A549 (cell line): ENCODE measurements at places on chromosomes 4 and X.

GRCh38 chr4:128582427-128582870 is 227.1 kb upstream of the JADE1 start:
- DNase-seq = no peak

DNA sequence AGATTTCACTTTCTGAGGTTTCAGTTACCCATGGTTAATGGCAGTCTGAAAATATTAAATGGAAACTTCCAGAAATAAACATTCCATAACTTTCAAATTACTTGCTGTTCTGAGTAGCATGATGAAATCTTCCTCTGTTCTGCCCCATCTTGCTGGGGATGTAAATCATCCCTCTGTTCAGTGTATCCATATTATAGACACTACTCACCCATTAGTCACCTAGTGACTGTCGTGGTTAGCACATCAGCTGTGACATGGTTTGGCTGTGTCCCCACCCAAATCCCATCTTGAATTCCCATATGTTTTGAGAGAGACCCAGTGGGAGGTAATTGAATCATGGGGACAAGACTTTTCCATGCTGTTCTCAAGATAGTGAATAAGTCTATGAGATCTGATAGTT is 125.5 kb upstream of the GIMD1 start:
- DNase-seq = no peak

GRCh38 chr4:5991405-5991804 is 26.8 kb downstream of the C4orf50 start:
- no peak for DNase-seq

DNA sequence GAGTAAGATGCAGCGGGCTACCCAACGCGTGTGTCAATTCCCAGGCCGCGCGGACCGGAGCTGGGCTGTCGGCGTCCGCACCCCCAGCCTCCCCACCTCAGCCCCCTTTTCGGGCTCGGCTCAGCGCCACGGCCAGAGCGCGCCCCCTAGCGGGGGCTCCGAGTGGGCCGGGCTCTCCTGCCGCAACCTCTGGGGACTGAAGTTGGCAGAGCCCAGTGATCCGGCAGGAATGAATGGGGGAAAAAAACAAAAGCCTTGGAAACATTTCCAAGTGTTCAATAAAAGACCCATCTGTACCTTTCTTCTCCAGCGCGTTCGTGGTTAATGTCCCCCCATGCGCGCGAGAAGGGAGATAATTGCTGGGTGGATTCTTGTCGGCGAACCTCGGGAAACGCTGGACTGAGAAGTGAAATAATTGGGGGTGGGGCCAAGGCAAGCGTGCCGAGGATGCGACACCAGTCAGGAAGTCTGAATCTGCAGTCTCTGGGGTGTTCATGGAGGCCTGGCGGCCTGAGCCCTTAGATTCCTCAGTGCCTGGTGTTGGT is 5.2 kb upstream of the ARX start:
- DNase-seq = no peak

GRCh38 chr4:17285747-17286146 is 226.1 kb downstream of the QDPR start:
- no peak for DNase-seq

- no peak for DNase-seq
These were observed 19.2 kb downstream of the STIM2 start for GRCh38 chr4:26879805-26880204.

DNA sequence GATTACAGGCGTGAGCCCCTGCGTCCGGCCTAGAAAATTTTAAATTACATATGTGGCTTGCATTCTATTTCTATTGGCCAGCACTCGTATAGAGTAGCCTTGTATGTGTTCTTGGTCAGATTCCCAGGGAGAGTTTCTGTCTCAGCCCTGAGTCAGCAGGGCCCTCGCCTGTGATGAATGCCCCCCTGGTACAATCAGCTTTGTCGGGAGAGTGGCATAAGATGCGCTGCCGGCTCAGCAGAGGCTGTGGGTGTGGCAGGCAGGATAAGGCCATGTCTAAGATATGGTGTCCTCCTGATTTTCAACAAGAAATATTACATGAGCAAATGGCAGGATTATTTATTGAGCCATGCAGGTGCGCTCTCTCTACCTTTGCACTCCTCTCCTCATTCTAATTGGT is 1.6 kb upstream of the REELD1 start:
- no peak for DNase-seq

- DNase-seq = no peak
These were observed 27.6 kb downstream of the C4orf50 start for GRCh38 chr4:5990446-5991160.

DNA sequence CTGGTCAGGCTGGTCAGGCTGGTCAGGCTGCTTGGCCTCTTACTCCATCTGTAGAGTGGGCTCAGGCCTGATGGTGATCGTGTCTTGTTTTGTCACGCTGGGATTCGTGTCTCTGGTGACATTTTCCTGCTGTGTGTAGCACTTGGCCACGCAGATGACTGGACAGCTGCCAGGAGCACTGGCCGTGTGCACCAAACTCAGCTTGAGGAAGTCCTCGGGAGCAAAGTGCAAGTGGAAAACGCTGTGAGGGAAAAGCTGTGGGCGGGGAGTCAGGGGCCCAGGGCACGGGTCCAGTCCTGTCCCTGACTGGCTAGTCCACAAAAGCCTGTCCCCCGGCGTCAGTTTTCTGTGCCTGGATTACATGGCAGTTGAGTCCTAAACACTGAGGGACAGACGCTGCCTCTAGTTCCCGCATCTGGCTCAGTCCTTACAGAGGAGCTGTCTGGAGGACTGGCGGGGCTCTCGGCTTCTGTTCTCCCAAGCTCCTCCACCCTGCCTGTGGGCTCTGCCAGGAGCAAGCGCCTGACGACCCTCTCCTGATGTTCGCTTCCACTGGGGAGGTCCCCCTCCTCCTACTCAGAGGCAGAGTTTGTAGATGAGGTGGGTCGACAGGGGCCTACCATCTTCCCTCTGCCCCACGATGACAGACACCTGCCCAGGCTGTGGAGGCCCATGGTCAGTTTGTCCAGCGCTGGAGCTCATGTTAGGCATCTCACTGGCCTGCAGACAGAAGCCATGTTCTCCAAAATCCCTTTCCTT is 35.9 kb upstream of the GRPEL1 start:
- DNase-seq = peak; percentile 51

DNA sequence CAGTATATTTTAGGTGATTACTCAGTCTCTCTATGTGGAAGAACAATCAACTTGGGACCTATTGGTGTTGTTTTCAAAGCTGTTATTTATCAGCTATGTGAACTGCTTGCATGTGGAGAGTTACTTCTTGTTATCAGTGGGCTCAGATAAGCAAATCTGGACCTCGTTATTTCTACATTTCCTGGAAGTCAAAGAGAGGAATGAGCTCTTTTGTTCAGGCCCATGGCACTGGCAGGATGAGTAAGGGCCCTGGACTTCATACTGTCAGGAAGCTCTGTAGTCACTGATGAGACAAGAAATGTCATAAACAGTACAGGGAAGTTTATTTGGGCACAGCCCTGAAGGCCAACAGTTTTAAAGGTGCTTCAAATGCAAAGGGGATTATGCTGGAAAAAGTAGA is 760.6 kb upstream of the EPHA5 start:
- DNase-seq = no peak

DNA sequence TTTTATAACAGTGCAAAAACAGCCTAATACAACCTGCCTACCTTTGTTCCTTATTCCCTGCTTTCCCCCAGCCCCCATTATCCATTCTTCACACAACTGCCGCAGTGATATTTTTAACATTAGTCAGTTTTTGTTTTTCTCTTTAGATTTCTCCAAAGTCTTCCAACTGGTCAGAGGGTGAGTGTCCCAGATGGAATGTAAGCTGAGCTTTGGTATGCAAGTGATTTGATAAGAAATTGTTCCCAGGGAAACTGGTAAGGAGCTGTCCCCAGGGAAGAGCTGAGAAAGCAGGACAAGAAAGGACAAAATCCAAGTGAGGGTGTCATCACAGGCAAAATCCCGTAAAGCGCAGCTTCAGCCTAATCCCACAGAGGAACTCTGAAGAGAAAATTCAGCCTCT is 475.5 kb upstream of the ADGRL3 start:
- no peak for DNase-seq

GRCh38 chrX:140505421-140506337 is 810 bp upstream of the SOX3 start:
- DNase-seq = no peak

- no peak for DNase-seq
These were observed 28.9 kb downstream of the PDK3 start for GRCh38 chrX:24493740-24494581.

DNA sequence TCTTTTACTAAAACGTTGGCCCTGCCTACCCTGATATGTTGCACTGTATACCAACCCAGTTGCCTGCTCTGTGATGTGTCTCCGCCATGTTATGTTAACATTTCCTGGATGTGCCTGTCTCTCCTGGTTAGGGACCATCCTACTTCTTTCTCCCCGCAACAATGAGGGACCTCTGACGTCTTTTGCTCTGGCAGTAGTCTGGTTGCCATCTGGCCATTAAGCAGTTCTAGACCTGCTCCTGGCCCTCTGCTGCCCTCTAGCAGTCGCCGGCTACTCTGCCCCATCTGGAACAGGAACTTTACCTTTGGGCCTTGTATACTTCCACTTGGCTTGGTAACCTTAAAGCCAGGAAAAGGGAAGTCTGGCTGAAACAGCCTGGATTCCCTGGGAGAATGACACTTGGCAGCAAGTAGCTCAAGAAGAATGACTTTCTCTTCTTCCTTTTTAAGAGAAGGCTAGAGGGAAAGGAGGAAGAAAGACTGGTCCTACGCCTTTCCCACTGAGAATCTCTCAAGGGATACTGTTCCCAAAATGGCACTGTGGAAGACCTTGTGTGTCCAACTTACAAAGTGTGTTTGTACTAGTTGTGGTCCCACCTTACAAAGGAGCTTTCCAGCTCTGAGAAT is 63.5 kb downstream of the GPC3 start:
- peak; percentile 46 for DNase-seq

- no peak for DNase-seq
These were observed 7.1 kb downstream of the SMARCAD1 start for GRCh38 chr4:94214703-94215319.

GRCh38 chr4:83388313-83388676 is 53.6 kb upstream of the HPSE start:
- DNase-seq = no peak

- no peak for DNase-seq
These were observed 250.8 kb downstream of the ARHGAP24 start for GRCh38 chr4:85725721-85726170.

DNA sequence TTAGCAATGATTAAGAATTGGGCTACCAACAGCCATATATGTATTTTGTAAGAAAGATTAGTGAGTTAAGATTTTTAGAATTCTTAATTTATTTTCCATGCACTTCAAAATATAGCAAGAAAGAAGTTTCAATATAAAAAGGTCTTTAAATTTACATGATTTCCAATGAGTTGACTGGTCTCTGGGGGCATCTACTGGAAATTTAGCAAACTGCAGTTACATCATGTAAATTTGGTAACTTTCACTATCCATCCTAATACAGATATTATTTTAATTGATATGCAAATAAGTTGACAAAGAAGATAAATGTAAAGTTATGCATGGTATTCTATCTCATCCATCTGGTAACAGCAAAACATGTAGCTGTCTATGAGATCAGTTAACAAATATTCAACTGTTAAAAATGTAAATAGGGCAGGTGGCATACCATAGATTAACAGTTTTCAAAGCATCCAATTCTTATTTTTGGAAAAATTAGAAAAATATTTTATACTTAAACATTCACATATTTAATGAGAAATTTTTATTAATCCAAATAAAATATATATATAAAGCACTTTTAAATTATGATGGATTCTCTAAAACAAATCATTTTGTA is 29.1 kb downstream of the TTC29 start:
- peak; percentile 13 for DNase-seq

DNA sequence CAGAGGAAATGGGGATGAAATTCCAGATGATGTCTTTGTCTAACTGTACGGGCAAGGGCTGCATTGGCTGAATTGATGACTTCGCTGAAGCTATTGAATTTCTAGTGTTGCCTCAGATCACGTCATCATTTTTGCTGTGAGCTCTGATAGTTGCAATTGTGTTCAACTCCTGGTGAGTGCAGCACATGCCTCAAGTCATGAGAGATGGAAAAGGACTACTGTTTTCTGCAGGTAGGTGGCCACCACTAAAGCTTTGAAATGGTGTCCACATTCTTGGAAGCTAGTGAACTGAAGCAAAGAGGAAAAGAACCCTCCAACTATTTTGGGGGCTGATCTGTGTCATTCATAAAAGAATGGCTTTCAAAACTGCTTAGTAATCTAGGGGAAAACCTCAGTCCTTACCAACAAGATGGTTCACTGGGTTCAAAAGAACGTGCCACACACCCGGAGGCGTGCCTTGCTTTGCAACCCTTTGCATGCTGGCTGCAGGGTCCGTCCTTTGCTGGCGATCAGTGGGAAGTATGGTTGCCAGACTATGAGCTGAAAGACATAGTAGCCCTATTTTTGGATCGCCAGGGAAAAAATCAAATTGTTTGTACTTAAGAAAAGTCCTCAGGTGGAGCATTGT is 88.1 kb upstream of the STOX2 start:
- DNase-seq = no peak

GRCh38 chr4:133869486-133869885 is 332.1 kb downstream of the PABPC4L start:
- DNase-seq = no peak

- no peak for DNase-seq
These were observed 41.4 kb downstream of the PABPC4L start for GRCh38 chr4:134160211-134160610.

DNA sequence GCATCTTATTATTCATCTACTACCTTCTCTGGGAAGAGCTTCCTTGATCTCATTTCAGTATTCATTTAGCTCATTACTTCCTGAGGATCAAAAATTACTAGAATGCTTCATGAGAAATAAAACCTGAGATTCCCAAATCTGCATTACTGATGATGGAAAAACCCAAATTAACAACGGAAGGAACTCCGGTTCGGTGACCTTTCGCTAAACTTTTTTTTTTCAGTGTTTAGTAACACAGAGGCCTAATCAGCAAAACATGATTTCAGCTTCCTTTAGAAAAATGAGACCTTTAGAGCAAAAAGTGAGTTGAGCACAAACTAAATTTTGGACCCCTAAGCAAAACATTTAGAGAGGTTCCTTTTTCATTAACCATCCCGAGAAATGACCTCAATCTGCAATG is 229.2 kb downstream of the MAML3 start:
- DNase-seq = no peak

GRCh38 chr4:44725166-44725565 is 1.2 kb downstream of the GNPDA2 start:
- DNase-seq = no peak

DNA sequence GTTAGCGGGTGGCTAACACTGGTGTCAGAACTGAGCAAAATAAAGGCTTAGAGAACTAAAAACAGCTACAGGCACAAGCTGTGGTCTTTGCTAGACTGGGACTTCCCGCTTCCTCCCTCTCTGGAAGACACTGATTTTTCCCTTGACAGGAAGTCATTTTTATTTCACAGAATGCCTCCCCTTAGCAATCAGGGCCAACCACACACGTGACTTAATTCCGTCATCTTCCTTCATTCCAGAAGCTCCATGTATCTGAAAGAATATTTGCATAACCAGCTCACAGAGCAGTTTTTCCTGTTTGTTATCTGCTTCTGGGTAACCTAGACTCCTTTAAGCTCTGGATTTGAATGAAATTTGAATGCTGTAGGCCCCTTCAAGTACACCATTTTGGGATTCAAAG is 327.5 kb upstream of the FRG1 start:
- DNase-seq = no peak
